ENCODE measurements at places on chromosomes 7 and 10.

DNA sequence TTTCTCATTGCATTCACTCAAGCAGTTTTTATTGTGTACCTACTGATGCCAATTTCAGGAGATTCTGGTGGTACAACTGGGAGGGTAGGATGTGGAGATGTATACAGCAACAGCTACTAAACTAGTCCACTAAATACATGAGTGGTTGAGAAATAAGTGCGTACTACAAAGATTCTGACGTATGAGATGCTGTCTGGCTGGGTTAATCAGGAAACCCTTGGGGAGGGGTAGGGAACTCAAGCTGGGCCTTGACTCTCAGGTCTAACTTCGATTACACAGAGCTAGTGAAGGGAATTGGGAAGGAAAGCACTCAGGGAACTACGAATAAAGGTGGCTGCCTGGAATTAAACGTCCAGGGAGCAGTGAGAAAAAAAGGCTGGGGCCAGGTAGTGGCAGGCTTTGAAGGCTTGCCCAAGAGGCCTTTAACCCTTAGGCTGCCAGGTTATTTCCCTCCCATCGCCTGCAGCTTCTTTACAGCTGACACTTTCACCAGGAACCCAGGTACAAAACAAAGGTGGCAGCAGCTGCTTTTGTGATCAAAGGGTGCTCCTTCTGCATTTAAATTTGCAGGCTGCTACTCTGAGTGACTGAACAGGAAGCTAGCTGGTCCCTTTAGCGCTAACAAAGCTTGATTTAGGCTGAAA is 3.2 kb downstream of the MMS19 start:
- no peak for DNase-seq

DNA sequence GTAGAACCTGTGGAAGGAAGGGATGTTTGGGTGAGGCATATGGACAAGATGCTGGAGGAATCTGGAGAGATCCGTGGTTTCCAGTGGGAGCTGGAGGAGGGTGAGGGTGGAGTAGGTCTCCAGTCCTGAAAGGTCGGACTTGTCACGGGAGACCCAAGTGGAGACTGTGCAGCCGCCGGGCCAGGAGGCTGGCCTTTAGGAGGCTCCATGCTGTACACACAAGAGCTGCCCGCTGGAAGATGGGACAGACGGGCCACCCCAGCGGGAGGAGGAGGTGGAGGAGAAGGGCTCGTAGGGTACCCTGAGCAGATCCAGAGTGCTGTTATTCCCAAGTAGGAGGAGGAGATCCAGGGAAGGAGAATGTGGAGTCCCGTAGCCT is 106.7 kb downstream of the NKX6-2 start:
- no peak for DNase-seq

DNA sequence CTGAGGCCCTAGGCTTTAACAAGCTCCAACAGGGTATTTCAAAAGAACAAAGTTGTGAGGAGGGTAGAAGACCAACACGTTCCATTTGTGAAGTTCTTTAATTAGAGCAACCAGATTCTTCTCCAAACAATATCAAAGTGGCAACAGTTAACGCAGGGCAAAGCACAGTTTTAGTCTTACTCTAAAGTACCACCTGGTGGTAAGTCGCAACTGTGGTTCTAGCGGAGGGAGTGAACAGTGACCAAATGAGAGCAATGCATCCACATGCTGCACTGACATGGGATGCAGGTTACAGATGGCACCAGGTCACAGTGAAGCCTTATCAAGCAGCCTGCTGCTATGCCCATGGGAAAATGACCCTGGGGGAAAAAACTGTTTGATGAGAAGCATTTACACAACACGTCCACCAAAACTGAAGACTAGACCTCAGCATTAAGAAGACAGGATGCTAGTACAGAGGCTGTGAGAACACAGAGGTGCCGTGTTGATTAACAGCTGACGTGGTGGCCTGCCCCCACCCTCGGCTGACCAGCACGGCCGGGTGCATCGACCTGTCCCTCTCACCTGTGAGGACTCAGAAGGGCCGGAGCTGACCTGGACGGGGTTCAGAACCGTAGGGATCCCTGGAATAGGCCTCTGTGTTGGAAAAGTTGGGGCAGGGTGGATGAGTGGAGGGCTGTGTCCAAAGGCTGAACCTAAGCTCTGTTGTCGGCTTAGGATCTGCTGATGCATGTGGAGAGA is 211.2 kb downstream of the GLI3 start:
- DNase-seq: no peak

DNA sequence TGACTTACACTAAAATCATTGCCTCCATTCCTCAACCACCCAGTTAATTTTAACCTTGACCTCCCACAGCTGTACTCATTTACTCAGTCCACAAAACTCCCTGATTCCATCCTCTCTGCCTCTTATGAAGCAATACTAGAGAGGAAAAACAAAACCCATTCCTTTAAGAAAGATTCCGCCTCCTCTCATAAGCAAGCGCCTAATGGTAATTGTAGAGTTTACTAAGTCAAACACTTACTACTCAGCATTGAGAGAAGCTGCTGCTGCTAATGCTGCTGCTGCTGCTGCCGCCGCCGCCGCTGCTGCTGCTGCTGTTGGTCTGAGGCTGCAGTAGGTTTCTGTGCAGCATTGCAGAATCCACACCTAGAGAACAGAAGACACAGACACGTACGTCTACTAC is 2.1 kb upstream of the ADD3 start:
- no peak for DNase-seq

GRCh38 chr10:31698181-31698830 is 230.3 kb downstream of the ARHGAP12 start:
- no peak for DNase-seq

DNA sequence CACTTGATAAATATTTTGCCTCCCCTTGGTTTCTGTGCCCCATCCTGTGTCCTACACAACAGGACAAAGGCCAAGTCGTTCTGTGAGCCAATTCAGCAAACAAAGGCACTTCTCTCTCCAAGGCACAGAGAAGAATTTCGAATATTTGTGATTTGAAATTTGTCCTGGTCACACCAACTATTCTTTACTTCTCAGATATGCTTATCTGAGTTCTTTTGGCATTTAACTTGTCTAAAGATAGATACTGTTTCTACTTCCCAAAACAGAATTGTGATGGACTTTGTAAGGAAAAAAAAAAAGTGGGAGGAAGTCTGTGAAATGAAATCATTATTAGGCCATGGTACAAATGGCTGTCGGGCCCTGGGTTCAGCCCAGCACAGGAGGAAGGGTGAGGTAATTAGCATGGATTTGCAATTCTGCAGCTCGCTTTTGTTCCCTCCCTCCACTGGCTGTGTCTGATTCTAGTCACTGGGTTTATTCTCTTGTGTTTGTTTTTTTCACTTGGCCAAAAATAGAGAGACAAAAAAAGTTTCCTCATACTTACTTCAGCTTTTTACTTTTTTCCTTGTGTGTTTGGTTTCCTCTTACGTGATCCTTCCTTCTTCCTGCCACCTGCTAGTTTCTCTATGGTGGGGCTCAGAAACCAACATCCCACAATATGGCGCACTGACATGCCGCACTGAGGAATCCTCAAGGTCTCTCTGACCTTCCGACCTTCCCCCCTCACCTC is 108.2 kb upstream of the MKLN1 start:
- DNase-seq: no peak

DNA sequence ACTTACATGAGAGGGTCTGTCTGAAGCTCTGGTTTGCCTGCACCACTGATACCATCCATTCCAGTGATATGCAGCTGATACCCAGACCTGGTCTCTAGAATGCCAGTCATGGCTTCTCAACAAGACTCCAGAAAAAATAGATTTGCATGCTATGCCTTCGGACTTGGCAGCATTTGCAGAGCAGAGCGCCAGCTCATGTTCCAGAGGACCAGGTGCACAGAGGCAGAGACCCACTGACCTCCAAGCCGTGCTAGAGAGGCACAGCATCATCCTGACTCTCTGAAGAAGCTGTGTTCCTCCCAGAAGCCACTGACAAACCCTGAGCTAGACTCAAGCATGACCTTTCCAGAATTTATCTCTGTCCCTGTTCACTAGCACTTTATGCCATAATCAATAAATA is 6.9 kb upstream of the PRKAG2 start:
- DNase-seq: no peak

DNA sequence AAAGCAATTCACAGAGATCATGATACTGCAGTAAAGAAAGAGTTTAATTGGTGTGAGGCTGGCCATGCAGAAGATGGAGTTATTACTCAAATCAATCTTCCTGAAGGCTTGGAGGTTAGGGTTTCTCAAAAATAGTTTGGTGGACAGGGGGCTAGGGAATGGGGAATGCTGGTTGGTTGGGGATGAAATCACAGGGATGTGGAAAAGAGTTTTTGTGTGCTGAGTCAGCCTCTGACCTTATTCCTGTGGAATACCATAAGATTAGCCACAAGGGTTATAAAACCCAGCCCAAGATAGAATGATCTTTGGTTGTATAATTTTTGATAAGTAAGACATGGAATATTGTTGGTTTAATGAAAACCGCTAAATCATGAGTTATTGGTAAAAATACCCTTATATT is 764.3 kb downstream of the TYW1 start:
- no peak for DNase-seq

GRCh38 chr10:77287647-77288120 is 349.9 kb downstream of the KCNMA1 start:
- no peak for DNase-seq

DNA sequence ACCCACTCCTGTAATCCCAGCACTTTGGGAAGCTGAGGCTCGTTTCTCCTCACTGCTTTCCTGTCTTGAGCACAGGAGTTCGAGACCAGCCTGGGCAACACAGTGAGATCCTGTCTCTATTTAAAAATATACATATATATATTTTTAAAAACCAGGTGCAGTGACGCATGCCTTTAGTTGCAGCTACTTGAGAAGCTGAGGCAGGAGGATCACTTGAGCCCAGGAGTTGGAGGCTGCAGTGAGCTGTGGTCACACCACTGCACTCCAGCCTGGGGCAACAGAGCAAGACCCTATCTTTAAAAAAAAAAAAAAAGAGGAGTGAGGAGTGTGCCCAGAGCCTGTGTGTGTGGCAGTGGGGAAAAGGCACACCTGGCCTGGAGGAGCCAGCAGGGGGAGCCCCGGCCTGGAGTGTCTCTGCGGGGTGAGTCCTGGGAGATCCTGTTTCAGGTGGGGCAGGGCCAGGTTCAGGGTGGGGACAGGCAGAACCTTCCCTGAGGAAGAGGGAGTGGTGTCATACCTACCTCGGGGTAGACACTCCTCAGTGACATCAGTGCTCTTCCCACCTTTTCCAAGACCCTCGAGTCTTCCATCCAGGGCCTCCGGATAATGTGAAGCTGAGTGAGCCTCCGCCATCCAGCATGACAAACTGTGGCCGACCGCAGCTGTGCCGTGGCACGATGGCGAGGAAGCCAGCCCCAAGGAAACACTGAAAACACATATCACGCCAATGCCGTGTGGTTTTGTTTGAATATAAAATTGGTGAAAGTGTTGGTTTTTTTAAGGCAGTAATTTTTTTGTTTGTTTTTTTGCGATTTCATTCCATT is 9.0 kb upstream of the ARPC1B start:
- no peak for DNase-seq

DNA sequence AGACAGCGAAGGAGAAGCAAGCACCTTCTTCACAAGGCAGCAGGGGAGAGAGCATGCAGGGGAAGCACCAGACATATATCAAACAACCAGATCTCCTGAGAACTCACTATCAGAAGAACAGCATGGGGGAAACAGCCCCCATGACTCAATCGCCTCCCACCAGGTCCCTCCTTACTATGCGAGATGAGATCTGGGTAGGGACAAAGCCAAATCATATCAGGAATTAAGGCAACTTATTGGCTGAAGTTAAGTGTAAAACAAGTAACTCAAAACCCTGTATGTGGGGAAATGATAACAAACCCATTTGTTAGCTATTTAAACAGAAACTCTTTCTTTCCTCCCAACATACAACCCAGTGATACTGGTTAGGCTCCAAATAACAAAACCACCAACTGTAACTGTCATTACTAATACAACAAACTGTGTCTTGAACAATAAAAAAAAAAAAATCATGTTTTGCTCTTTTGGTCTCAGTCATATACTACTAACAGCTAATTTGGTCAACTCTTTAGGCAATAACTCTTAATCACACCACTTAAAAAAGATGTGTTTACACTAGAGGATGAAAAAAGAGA is 57.8 kb downstream of the MINDY3 start:
- DNase-seq: no peak

DNA sequence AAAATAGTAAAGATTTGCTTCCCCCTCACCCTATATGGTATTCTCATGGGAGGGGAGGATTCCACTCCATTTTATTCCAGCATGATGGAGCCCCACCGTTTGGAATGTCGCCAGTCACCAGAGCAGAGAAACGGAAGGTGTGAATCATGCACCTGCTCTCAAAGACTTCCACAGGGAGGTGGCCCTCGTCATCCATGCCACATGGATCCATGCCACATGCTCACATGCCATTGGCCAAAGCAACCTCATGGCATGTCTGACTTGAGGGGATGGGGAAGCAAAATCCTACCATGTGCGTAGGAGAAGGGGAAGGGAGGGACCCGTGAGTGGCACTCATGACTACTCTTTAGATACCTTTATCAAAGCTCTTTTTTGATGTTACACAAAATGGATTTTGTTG is 256.0 kb downstream of the SKAP2 start:
- DNase-seq: no peak

- no peak for DNase-seq
These were observed 21.2 kb upstream of the BLOC1S2 start for GRCh38 chr10:100307684-100308083.

- no peak for DNase-seq
These were observed 6.5 kb downstream of the DBNL start for GRCh38 chr7:44050915-44051560.

- DNase-seq: no peak
These were observed 151.6 kb upstream of the SLC26A5 start for GRCh38 chr7:103597606-103598005.

DNA sequence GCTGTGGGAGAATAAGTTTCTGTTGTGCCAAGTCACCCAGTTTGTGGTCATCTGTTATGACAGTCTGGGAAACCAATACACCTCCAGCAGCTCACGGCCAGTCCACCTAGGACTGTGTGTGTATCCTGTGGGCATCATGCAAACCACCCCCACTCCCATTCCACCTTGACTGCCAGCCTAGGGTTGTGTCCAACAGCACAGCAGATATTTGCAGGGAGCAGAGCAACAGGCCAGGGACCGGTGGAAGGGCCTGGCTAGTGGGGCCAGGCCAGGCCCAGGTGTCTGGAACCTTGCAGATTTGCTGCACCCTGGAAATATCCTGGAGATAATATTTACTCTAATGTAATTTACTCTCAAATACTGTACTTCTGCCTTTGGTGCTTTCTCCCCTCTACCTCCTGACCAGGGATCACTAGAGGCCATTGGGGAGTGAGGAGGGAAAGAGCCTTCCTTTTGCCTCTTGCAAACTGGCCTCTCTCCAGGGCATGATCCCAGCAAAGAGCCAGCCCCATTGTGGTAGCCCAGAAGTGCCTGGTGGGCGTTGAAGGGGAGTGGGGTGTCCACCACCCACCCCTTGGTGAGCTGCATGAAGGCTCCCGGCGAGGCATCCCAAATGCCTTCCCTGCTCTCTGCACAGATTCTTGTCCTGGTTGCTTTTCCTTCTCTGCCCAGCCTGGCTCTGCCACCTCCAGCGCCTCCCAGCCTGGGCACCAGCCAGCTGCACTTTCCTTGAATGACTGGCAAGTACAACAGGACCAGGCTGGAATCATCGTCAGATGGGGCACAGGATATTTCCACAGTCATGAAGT is 15.2 kb upstream of the TPST1 start:
- no peak for DNase-seq

Data from NCI-H1105 (cell line).